Thoracic aorta endothelial cell (primary cell): ENCODE measurements at places on chromosomes 1 and 21. TPM values are rescaled to one million over a fixed set of nuclear protein-coding genes. Genes with fewer than 3 reads are reported as not detected.

LDLRAD2 gene
- 0.07 TPM in 1 of 2 replicates, not detected in the other for total RNA-seq

TCEANC2 gene
- total RNA-seq = 3.2 and 4.0 TPM in 2 replicates

BCAR3 gene
- total RNA-seq = 52.9 and 54.1 TPM in 2 replicates

HRNR gene
- not detected in 2 replicates for total RNA-seq

MXRA8 gene
- 0.80 and 1.2 TPM in 2 replicates for total RNA-seq

ERG gene
- total RNA-seq = 143 and 150 TPM in 2 replicates

FAF1 gene
- total RNA-seq = 80.3 and 92.1 TPM in 2 replicates
